ENCODE measurements at places on chromosomes 3 and 15.

DNA sequence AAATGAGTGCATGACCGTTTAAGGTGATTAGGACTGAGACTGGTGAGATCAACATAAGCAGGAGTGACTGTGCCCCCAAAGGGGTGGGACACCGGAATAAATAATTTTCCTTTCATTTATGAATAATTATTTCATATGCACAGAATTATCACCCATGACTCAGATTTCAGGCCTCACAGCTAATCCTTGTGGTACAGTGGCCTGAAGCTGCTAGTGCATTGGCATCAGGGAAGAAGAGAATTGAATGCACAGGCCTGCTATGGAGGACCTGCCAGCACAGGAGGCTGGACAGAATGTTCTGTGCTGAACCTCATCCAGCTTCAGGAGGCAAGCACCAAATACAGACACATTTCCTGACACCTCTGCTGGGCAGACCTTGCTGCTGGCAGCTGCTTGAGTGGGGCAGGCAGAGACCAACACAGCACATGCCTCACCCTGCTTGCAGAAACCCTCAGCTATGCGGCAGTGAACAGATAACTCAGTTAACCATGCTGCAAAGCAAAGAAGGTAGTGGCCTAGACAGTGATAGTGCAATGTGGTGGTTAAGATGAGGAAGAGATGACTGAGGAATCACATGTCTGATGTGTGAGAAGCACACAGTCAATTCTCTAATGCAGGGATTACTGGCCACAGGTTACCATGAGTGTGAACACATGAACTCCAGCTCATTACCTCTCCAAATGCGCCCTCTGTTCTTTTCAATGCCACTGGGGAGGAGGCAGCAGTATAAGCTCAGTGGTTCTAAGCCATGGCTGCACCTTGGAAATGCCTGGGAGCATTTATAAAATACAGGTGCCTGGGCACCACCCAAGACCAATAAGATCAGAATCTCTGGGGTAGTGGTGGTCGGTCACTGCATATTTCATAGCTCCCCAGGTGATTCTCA is 68.1 kb upstream of the SCN5A start:
- DNase-seq: no peak

DNA sequence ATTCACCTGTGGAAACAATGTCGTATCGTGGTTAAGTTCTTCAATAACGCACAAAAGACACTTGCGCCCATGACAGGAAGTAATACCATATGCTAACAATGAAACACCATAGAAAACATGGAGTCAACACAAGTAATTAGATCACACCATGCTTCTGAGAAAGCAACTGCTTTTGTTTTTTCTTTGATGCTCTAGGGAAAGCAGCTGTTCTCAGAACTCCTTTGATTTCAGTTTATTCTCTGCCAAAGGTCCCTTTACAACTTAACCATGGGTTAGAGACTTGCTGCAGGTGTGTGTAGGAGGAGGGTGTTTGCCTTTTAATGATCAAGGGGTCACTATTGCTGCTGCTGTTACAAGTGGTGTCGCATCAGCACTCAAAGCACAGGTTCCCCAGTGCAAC is 324.0 kb upstream of the SLCO3A1 start:
- DNase-seq: no peak

GRCh38 chr15:42193383-42193782 is 14.7 kb downstream of the VPS39 start:
- no peak for DNase-seq

DNA sequence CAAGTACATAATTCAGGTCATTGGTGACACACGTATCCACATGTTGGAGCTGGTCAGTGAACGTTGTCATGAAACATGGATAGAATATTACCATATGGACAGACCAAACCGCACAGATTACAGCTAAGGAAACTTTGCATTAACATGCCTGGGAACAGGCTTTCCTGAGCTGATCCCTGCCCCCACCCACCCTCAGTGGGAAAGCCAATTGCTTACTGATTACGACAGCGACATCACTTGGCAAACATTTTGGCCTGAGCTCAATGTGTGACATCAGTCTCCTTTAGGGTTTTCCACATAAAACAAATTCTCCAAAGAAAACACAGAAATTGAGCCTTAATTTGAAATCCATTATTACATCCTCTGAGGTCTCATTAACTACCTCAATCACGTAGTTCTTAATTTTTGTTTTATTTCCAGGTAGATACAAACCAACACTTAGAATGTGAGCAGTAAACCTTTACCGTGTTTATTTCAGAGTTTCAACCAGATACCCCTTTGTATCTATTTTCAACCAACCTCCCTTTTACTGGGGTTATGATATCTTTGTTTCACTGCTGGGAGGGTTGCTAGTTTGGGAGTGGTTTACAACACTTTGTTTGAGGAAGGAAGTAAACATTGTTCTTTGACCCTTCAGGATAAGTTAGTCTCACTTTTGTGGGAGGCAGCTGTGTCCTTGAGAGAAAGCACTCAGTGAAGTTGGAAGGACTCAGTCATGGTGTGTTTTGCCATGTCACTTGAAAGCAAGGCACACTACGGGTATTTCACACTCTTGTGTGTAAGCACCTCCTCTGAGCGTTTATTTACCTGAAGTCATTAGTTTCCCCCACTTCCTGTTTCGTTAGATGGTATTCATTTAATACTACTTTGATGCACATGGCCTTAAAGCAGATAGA is 103.1 kb downstream of the CMSS1 start:
- DNase-seq: no peak

DNA sequence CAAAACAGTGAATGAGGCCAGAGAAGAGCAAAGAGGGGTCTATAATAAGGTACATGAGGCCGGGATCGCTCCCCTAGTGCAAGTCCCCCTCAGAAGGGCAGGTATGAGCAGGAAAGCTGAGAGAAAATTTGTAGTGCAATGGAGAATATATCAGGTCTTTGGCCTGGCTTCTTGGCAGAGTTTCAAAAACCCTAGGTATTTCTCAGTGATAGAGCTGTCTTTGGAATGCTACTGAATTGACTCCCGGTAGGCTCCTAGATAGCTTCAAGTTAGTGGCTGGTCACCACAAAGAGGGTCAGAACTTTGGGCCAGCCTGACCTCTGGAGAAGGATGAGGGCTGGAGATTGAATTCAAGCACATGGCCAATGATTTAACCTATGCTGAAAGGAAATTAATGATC is 30.6 kb upstream of the OXTR start:
- no peak for DNase-seq

DNA sequence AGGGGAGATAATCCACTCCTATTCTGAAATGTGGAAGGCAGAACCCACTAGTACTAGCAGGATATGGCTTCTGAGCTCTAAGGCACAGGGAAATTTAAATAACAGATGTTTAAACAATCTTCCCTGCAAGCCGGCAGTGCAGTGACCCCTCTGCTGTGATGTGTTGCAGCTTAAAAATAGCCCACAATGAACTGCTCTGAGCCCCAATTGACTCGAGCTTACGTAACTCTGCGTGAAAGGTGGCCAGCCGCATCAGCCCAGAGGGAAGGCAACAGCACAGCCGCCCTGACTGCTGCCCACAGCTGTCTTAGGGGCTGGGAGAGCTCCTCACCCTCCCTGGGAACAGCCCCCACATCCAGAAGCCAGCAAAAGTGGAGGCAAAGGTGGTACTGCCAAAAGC is 12.5 kb upstream of the CAMKV start:
- DNase-seq: no peak

DNA sequence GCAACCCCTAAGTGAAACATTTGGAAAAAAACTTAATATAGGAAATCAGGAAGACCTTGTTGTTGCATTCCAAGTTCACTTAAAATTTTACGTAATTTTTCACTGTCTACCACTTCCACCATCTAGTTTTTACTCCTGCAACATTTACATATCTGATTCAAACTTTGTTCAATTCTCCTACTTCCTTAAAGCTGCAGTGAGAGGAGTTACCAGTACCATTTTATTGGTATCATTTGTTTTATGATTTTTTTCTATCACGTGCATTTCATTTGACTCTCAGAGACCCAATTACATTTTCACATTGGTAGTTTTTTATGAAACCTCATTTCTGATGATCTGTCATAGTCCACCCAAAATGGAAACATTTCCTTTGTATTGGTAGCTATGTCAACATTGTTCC is 284.9 kb upstream of the MDFIC2 start:
- no peak for DNase-seq

GRCh38 chr3:71831599-71831998 is 46.7 kb upstream of the PROK2 start:
- no peak for DNase-seq

- DNase-seq: no peak
These were observed 121.4 kb downstream of the LMLN start for GRCh38 chr3:198081421-198081844.

GRCh38 chr3:177361081-177361938 is 164.0 kb upstream of the TBL1XR1 start:
- DNase-seq: no peak

DNA sequence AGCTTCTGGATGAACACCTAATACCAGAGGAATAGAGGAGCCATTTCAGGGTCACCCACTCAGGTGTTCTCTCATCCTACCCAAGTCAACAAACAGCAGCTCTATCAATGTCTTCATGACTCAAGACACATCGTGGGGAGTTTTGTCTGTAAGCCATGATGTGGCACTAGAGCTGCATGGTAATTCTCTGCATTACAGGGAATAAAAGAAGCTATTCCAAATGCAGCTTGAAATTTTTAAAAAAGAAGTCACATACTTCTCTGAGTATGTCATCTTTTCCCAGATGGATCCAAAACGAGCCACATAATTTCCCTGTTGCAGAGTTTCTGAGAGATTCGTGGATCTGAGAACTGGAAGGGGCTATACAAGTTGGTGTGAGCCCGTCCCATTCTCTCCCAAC is 6.1 kb upstream of the THSD4 start:
- DNase-seq: no peak

- DNase-seq: peak; percentile 7
These were observed 45.0 kb downstream of the SUCNR1 start for GRCh38 chr3:151918253-151919029.

DNA sequence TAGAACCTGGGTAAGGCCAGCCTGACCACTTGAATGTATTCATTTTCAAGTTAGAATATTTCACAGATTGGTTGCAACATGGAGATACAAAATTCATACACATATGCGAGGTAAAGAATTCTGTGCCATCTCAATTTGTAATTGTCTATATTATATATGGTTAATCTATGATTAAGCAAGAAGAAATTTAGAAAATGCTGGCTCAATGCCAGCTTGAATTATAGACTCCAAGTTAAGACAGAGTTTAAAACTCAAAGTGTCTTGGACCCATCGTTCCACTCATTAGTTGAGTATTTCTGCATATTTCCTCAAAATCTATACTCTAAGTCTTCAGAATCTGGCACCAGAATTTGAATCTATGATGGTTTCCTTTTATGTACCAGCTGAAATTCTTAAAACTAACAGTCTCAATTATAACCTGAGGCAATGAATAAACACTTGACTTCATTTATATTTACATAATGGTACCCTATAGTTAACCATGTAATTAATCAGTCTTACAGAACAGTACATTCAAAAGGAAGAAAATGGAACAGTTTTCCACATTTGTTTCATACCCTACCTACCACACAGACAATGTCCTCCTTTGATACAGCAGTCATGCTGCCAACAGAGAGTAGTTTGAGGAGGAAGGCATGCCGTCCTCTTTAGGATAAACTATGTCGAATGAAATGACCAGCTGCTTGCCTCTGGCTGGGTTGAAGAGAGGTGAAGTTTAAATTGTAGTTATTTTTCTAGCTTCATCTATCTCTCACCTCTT is 95.7 kb downstream of the CD47 start:
- DNase-seq: no peak

GRCh38 chr15:40569129-40569953 is at the start of gene RPUSD2:
Gene RPUSD2 (plus strand): TSS chr15:40569299. CDS start chr15:40569338, 39 bp downstream.
- peak; percentile 52 for DNase-seq

- no peak for DNase-seq
These were observed 17.8 kb upstream of the SCAMP5 start for GRCh38 chr15:74977599-74977998.

DNA sequence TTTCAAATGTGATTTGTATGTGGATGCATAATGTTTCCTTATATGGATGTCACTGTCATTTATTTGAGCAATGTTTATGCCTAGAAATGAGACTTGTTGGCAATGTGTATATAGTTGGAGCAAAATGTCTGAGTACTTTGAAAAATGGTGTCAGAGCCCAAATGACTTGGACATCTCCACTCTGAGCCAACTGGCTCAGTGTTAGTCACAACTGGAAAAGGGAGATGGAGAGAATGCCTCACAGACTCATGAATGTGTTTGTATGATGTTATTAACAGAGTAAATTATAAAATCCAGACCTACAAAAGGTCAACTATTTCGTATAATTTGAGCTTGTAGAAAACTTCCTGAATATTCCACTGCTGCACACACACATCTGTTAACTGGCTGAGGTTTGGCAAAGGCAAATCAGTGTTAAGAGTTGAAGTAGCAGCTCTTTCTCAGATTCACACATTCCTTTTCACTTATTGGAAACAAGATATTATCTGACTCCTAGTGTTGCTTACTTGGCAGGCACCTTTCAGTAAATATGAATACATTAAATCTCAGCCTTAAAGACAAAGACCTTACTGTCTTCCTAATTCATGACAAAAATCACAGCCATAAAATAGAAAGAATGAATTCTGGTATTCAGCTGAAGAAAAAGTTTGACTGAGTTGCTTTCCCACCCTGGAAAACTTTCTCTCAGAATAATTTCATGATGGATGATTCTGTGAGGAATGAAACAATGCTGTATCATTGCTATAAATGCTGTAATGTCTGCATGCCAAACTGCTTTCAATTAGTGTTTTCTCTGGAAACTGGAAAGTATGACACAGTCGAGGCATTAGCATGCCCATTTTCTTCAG is 27.0 kb downstream of the ADIPOQ start:
- DNase-seq: no peak

DNA sequence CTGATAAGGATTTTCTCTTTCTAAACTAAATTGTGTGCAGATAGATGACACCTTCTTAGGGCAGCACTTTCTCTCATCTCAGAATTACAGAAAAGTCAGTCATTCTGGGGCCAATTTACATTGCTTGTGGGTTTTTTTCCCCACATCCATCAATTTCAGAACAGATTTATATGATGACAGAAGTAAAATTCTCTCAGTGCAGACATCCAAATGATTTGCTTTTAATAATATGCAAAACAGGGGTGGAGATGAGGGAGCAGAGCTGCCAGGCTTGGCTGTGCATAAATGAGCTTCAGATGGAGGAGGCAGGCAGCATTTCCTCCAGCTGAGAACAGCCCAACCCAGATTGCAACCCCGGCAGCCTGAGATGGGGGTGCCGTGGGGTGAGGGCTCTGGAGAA is 44.0 kb downstream of the EDEM1 start:
- no peak for DNase-seq

GRCh38 chr3:175041369-175041768 is 182.2 kb downstream of the NAALADL2 start:
- DNase-seq: no peak

DNA sequence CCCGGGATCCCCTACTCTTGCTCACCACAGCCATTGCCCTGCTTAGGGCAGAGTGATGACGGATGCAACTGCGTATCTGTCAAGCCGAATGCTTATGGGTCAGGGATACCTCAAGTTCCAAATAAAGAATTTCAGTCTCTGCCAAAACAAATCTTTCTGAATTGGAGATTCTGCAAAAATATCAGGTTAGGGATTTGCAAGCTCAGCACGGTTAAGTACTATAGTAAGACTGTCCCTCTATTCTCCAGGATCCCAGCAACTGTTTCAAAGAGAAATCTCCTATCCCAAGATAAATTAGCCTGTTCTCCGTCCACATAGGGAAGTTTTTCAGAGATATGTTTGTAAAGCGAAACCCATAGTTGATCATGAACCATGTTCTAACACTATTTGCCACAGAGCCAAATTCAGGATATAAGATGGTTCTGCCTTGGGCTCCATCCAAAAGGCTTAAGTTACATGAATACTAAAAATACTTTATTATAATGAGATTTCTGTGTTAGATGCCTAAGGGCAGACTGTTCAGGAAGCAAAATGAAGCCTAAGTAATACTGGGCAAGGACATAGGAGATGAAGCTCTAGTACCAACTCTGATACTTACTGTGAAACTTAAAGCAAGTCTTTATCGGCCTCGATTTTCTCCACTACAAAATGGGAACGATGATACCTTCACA is 100.1 kb upstream of the LPP start:
- no peak for DNase-seq

All from NCI-H1048 (cell line).